Renal pelvis (tissue), 12 donors: ENCODE measurements at places on chromosomes 11 and 22.

DNA sequence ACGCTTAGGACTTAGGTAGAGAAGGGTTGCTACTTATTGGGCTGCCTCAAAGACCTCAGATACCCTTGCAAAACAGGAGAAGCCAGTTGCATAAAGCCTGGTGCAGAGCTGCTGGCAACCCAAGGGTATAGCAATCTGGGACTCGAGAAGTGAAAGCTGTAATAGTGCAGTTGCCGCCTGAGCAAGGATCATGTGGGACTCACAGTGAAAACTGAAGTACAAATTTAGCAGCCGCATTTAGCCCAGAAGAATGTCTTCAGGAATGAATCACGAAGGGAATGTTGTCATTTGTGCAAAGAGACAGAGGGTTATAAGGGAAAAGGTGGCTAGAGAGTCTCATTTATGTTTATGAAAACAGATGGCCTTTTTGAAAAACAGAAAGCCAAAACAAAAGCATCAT lies 267.2 kb downstream of the TENM4 start:
- no peak for DNase-seq

GRCh38 chr22:23722160-23722559 lies 28.8 kb downstream of the ZNF70 start:
- no peak for DNase-seq

GRCh38 chr11:67178421-67178820 lies 59.4 kb downstream of the KDM2A start:
- DNase-seq = no peak

- no peak for DNase-seq
These were observed 63.7 kb downstream of the MICAL2 start for GRCh38 chr11:12174128-12174476.

- DNase-seq = no peak
These were observed 419.2 kb downstream of the AASDHPPT start for GRCh38 chr11:106496677-106497076.

DNA sequence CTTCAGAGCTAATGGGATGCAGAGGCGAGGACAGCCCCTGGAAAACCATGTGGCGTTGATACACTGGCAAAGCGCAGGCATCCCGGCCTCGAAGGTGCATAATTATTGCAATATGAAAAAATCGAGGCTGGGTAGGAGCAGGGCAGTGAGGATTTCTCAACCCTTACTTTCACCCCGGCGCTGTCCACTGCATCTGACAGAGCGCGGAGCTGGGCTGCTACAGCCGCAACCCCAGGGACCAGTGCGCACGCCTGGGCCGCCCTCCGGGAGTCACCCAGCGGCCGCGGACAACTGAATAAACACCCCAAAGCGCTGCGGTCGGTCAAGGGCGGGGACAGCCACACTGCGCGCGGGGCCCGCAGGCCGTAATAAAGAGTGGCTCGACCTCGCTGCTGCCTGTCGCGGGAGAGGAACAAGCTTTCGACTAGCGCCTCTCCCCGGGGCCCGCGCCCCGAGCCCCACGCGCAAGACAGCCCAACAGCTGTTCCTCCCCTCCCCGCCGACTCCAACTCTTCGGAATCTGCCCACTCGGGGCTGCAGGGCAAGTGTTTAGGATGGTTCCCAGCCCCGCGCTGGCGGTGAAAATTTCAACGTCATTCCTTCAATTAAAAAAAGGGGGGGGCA lies 3.6 kb upstream of the WT1 start:
- no peak for DNase-seq

GRCh38 chr22:29143941-29144785 lies 61.5 kb upstream of the EMID1 start:
- DNase-seq = no peak

DNA sequence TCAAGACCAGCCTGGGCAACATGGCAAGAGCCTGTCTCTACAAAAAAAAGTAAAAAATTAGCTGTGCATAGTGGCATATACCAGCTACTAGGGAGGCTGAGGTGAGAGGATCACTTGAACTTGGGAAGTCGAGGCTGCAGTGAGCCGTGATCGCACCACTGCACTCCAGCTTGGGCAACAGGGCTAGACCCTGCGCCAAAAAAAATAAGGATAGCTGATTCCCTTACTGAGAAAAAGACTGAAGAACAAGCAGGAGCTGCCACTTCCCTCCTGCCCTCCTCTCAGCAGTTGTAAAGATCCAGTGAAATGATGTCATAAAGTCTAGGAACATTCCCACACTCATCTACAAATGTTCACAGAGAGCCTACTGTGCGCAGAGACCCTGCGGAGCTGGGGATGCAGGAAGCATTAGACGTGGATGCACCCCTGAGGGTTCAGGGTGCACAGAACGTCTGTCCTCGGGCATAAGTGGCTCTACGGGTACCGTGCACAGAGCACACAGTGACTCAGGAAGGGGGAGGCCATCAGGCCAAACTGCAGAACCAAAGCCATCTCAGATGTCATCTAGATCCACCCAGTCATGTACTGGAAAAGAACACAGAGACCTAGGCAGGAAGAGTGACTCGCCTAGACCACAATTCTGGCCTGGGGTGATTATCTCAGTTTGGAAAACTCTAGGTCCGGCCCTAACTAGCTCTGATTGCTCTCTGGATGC lies 11.7 kb downstream of the SEC14L2 start:
- no peak for DNase-seq
